ENCODE measurements at places on chromosomes 5 and 9.

DNA sequence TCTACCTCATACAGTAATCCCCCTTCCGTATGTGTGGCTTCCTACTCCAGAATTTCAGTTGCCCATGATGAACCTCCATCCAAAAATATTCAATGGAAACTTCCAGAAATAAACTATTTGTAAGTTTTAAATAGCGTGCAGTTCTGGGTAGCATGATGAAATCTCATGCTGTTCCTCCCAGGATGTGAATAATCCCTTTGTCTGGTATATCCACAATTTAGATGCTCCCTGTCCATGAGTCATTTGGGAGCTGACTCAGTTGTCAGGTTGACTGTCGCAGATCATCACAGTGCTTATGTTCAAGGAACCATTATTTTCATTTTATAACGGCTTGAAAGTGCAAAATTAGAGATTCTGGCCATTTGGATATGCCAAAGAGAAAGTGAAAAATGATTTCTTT, 290.1 kb upstream of the CDH9 start:
- DNase-seq = no peak

GRCh38 chr9:122354536-122355199, 16.2 kb upstream of the PTGS1 start:
- no peak for DNase-seq

- no peak for DNase-seq
Observed at GRCh38 chr9:1876891-1877496, 138.2 kb upstream of the SMARCA2 start.

GRCh38 chr9:137319739-137320551, 17.9 kb upstream of the NRARP start:
- no peak for DNase-seq

DNA sequence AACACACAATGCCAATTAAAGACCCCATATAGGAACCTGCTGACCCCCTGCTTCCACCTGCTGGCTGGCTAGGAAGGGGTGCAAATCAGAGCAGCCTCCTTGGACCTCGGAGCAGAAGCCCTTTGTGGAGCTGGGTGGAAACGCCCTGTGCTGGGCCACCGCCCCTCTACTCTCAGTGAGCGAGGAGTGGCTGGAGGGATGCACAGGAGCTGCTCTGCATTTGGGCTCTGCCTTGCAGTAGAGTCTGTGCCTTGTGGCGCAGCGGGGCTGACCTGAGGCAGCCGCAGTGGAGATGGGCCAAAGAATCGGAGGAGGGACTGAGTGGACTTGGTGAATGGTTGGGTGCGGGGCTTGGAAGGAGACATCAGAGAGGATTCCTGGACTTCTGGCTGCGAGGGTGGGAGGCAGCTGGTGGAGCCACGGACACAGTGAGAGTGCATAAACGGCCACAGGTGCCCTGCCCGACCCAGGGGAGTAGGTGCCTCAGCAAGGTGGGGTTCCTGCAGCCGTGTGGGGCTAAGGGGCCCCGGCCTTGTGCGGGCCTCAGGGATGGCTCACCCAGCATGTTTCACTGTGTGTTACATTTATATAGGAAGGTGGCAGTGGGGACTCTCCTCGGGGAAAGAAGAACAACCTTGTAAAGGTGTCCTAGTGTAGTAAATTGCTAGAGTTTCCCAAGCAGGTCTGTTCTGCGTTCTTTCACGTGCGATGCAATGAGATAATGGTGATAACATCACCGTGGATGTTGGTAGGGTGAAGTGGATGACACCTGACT, 14.1 kb upstream of the IRX4 start:
- no peak for DNase-seq

- DNase-seq = no peak
Observed at GRCh38 chr9:83034026-83034425, 28.9 kb downstream of the RASEF start.

DNA sequence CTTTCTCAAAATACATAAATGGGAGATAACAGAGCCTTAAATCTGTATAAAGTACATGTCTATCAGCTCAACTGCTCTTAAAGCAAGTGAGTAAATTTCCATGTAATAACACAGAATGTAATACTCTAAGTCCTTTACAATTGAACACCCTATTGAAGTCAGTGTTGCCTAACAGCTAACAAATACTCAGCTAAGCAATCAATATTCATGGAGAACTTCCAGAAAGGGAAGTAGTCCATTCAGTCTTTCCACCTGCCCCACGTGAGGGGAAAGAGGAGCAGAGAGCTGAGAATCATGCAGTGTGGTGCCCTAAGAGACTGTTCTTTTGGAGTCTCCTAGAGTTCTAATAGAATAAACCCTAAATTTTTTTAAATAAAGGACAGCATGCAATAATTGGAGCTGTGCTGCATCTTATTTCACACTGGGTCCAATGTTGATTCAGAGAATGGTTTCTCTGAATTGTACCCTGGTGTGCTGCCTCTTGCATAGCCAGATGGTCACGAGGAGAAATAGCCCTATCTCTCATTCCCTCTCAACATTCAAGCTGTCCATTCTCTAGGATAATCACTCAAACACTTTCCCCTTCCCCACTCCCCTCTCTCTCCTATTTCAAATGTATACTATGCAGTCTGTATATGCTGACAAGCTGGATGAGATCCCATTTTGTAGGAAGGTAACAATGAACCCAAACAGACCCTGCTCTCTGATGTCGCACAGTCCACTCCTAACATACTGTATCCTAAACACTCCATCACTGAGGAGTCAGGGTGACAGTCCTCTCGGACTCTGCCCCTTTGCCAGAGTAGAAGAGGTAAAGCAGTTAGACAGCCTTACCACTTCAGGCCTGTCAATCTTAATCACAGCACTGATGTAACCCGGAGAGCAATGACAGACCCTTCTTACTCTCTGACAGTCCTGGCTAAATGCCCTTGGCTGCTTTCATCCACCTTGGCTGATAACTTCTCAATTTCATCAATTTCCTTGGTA, 134.8 kb downstream of the EPB41L4A start:
- no peak for DNase-seq

DNA sequence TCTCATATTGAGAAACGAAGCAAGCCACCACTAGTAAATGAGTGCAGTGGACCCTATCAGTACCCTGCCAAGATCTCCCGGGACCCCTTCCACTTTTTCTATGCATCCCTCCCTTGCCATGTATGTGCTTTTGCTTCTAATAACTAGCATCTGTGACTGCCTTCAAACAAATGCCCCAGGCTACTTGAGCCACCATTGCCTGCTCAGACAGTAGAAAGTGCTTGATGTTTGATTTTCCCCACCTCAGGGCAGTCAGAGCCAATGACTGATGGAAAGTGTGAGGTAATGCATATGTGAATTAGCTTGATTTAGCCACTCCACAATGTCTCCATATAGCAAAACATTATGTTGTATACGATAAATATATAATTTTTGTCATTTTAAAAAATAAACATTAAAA, 797.3 kb upstream of the ACO1 start:
- no peak for DNase-seq

DNA sequence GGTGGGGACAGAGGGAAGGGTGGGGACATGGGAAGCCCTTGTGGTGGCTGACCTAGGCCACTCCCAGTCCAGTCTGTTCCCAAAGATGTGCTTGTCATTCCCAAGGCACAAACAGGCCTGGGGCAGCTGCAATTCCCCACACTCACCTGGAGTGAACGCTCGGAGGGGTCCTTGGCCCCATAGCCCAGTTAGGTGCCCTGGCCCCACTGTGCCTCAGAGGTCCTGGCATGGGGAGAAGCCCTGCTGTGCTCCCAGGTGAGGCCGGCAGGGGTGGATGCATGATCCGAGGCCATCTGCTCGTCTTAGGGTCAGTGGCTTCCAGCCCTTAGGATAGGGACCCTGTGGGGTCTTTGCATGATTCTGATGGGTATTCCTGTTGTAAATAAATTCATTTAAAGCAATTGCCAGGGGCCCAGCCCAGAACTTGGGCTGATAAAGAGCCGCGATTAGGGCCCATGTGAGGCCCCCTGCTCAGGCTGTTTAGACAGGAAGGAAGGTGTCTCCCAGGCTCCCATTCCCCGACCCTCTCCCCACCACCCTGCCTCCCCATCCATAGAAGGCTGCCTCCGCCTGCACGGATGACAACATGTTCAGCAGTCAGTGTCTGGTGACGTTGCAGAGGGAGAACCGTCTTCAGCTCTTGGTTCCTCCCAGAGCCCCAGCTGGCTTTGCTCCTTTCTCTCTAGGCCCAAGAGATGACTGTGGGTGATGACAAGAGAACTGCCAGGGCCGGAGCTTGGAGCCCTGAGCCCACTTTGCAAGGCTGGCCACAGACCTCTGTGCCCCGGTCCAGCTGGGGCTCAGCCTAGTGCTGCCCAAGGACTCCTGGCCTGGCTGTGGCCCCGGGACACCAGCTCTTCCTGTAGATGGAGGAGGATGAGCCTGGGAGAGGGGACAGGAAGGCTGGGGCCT, 28.4 kb upstream of the IRX4 start:
- DNase-seq = no peak

- no peak for DNase-seq
Observed at GRCh38 chr9:82135106-82135505, 146.5 kb downstream of the SPATA31D1 start.

DNA sequence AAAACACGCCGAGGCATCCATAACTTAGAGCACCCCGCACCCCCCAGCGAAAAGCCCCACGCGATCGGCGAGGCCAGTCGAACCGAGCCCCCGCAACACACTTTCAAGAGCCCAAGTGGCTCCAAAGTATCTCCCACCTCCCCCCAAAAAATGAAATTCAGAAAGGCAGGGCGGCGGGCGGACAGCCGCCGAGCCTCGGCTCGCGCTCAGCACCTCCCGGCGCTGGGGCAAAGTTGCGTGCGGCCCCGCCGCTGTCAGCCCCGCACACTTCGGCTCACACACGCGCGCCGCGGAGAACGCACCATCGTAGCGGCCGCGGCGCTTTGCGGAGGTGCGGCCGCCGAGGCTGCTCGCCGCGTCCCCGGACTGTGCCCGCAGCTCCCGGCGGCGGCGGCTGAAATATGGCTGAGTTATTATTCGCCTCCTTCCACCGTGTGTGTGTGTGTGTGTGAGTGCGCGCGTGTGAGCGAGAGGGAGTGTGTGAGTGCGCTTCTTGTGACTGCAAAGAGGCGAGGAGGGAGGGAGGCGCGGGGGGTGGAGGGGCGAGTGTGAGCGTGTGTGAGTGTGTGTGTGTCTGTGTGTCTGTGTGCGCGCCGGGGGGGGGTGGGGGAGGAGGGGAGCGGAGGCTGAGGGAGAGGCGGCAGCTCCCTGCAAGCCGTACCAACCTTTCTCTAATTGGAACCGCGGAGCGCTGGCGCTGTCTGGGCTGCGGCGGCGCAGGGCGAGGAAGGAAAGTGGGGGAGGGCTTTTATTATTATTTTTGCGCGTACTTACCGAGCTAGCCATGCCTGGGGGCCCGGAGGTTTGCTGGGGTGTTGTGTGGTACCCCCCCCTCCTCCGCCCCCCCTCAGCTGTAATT, 599 bp downstream of the MLLT3 start:
- peak; percentile 75 for DNase-seq

DNA sequence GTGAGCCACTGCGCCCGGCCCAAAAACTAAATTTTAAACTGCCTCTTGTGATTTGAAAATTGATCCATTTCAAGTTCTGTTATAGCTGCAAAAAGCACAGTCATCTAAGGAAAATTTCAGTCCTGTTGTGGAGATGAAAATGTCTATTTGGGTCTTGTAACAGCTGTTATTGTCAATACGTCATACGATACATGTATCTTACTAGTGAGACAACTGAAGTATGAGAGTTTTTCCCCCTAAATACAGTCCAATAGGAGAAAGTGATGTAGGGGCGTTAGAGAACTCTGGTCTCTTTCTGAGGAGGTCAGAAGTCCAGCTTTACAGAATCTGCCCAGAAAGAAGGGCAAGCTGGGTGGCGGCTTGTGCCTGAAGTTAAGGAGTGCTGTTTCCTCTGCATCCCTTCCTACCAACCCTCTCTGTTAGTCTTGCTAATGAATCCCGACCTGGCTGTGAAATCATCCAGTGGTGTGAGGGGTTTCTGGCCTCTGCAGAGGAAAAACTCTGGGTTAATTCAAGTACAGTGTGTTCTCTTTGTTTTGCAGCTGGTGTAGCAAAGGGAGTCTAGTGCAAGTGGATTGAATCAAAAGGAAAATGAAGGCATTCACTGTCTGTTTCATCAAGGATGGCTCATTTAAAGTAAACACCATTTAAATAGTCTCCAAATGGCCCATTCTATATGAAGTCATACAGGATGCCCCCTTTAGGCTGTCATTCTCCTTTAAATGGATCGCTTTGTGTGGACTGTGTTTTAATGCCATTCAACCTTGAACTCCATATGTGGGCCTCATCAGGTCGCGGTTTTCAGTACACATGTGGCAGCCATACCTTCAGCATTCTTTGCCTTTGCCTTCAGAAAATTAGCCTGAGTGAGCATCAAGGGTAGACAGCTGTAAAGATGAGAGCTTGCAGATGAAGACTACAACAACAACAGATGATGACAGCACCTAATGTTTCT, 59.0 kb downstream of the AOPEP start:
- DNase-seq = no peak

- no peak for DNase-seq
Observed at GRCh38 chr5:56286015-56286884, 53.1 kb upstream of the ANKRD55 start.

Data from Caki2 (cell line).